ENCODE measurements at places on chromosomes 1 and 21.

GRCh38 chr1:230120921-230121381, 53.9 kb downstream of the GALNT2 start:
- peak; percentile 17 for DNase-seq

GRCh38 chr1:61362351-61362750, 280.0 kb downstream of the NFIA start:
- no peak for DNase-seq

GRCh38 chr21:17340081-17340480, 172.8 kb upstream of the CXADR start:
- DNase-seq: no peak

DNA sequence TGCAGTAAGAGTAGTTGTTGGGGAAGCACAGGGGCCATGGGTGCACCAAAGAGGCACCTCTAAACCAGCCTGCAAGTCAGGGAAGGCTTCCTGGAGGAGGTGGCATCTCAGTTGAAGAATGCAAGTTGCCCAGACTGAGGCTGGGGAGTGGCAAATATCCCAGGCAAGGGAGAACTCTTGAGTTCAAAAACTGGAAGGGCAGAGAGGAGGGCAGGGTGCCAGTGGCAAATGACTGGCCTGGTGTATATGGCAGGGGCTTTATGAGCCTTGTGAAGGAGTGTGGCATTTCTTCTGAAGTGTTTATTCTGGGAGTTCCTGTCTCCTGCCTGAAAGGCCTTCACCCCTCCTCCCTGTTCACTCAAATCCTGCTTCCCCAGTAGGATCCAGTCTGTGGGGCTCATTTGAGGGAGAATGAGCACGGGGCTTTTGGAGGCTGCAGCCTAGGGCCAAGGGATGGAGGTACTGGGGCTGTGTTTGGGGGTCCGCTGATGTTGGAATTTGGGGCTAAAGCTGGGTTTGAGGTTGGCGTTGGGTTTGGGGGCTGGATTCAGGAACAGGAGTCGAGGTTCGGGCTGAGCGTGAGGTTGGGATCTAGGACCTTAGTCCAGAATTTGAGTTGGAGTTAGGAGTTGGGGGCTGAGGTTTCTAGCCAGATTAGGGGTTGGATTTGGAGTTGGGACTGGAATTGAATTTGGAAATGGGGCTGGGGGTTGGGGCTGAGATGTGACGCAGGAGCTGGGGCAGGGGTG, at the start of gene TMEM125:
Gene TMEM125 (plus strand): TSS at position 357 of the 749 bp plus-strand sequence. CDS start 2,740 bp downstream, outside the sequence.
- no peak for DNase-seq

- no peak for DNase-seq
Observed at GRCh38 chr1:32901823-32902534, 790 bp upstream of the TMEM54 start.

DNA sequence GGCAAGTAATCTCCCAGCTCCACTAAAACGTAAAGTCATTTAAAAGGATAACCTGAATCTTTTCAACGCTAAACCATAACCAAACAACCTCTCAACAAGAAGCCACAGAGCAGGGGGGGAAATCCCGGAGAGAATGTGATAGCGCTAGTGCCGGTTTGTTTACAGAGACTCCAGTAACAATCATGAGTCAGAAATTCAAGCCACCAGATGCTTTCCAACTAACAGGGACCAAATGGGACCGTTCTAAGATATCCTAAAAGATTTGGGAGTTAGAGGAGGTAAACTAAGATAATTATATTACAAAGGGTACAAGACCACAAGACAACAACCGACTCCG, 825 bp downstream of the DCAF8 start:
- DNase-seq: no peak

DNA sequence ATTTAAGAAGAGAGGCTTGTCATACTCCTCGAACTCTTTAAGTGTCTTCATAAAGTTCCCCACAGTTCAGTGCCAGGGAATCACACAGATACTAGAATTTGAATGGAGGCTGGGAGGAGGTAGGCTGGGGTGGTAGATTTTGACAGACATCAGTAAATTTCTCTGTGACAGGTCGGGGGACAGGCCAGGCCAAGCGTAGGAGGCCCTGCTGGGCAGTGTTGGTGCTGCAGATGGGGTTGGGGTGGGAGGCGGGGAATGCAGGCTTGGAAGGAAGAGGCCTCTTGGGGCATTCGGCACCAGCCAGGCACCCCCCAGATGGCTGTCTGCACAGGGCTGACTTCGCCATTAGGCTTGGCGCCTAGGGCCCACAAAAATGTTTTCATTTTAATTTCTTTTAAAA, 84.0 kb downstream of the MAN1C1 start:
- no peak for DNase-seq

DNA sequence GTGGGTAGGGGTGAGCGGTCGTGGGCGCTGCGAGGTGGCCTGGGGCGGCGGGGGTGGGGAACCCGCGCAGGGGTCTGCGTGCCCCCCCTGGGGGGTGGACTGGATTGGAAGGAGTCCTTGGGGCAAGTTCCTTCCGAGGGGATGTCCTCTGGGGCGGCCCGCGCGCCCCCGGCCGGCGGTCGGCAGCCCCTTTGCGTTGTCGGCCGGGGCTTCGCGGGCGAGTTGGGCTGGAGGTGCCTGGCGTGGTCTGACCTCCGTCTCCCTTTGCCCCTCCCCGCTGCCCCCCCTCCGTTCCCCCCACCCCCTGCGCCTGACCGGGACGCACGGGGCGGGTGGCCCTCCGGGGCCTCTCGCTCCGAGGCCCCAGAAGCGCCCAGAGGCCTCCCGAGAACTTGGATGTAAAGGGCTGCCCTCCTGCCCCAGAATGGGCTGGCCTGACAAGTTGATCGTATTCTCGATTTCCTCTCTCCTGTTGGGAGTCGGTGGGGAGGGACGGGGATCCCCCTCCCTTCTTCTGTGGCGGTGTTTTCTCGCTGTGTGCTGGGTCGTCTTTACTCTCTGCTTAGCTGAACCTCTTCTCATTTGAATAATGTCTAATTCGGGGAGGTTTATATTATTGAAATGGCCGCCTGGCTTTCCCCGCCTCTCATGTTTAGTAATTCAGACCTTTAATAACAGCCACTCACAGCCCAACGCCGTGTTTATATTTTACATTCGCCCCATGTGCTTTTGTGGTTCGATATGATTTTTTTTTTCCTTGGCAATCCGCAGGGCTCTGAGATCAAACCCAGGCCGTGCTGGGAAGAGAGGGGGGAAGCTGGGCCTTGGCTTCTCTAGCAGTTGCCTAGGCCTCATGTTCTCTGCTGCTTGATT, 1.3 kb downstream of the POU2F1 start:
- peak; percentile 39 for DNase-seq

DNA sequence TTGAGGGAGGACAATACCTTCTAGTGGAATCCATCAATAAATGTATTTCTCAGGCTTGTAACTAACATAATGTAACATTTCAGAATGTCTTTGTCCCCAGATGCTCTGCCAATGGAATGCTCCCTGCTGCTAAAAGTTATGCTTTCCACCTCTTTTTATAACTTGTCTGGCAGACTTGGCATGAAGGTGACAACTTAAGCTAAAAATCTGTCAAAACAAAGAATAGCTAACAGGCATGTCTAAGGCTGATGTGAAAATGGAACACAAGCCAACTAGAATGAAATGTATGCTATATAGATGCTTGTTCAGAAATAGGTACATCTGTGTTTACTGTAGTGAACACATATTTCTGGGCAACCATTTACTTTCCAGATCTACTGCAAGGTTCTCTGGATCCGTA, 467.9 kb downstream of the MRPL39 start:
- DNase-seq: no peak

- DNase-seq: no peak
Observed at GRCh38 chr1:200367841-200368534, 41.8 kb downstream of the ZNF281 start.

- DNase-seq: no peak
Observed at GRCh38 chr1:112636597-112637253, 17.1 kb downstream of the CAPZA1 start.

- DNase-seq: no peak
Observed at GRCh38 chr1:219713981-219714381, 101.1 kb upstream of the ZC3H11B start.

DNA sequence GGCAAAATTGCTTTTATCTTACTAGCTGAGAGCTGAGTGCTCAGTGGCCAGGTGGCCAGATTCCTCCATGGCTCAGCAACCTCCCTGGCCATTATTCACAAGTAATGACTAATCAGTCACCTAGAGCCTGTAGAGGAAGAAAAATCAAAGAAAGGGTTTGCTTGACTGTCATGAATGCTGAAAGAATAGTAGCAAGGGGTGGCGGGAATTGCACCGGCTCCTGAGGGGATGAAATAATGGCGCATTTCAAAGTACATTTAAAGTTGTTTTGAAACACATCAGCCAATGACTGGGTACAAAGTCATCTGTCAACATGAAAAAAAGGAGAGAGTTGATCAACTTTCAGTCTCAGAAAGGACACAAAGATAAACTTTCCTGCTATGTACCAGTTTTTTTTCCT, 99.5 kb downstream of the OMA1 start:
- DNase-seq: no peak

DNA sequence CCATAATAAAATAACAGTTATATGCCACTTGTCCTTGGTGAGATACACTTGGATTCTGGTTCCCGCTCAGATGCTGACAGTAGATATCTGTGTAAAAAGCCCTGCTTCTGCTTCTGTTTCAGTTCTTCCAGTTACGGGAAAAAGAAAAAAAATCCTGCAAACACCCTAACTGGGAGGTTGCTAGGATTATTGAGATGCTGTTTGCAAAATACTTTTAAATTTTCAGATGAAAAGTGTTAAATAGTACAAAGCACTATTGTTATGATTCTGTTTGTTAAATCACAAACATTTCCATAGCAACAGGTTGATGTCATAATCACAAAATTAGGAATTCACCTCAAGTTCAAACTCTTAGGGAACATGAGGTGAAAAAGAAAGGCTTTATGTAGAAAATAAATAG, 232.3 kb downstream of the HMCN1 start:
- no peak for DNase-seq

- no peak for DNase-seq
Observed at GRCh38 chr1:56934430-56935060, 31.3 kb downstream of the C8B start.

DNA sequence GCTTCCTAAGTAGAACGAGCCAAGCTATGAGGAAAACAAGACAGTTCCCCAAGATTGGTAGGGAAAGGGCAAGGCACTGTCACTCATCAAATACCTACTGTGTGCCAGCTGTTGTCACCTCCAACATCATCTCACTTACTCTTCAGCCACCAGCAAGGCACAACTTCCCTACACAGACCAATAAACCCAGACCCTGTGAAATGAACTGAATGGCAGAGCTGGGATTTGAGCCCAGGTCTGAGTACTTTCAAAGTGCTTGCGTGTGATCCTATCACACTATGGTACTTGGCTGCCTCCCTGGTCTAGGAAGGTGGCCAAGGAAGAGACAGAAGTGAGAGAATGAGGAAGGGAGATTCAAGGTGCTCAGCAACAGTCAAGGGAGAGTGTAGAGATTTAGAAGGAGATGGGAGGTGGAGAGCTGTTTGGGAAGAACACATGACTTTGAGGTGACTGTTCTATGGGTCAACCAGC, 16.7 kb upstream of the TRIM63 start:
- no peak for DNase-seq

GRCh38 chr1:162835157-162835899, 25.6 kb downstream of the CCDC190 start:
- DNase-seq: no peak

GRCh38 chr1:19067912-19068638, 111.6 kb upstream of the IFFO2 start:
- no peak for DNase-seq

DNA sequence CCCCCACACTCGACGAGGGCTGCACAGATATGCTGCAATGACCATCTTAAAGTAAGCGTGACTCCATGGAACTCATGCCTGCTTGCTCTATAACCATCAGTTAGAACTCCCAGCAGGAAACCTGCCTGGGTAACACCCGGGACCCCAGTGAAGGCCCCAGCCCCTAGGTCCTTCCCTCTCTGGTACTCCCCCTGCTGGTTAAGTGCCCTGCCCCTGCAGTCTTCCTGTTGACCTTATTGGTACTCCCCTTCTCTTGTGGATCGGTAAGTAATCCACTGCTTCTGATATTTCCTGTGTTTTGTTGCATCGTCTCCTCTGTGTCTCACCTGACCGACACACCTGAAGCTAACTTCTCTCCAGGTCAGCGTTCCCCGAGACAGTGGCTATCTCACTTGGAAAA, 104.8 kb upstream of the COG2 start:
- DNase-seq: no peak

- no peak for DNase-seq
Observed at GRCh38 chr1:225774281-225775147, 3.1 kb upstream of the SRP9 start.

DNA sequence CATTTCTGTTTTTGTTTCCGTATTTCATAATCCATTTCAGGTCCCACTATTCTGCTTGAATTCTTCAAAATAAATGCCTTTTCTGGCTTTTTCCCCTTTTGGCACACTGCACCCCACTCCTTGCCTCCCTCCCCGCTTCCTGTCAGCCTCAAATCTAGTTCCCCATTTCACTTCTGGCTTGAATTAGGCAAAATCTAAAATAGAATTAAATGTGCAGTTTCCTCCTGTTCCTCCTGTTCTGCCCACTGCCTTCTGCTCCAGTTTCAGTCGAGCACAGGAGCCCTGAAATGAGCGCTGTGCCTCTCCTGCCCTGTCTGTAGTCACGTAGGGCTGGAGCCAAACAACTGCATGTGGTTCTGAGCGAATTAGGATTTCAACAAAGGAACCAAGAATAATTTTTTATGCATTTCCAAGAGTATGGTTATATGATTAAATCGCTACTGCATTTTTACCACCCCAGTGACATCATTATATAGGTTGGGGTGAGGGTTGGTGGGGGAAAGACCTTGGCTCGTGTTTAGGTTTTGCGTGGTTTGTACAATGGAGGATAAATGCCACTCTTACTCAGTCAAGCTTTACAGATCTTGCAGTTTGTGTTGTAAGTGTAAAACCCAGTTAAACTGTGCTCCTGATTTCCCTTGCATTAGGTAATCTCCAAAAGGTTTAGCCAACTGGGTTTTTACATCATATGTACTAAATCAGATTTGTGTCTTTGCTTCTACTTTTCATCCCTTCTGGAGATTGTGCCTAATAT, 114.9 kb downstream of the VPS13D start:
- DNase-seq: no peak

DNA sequence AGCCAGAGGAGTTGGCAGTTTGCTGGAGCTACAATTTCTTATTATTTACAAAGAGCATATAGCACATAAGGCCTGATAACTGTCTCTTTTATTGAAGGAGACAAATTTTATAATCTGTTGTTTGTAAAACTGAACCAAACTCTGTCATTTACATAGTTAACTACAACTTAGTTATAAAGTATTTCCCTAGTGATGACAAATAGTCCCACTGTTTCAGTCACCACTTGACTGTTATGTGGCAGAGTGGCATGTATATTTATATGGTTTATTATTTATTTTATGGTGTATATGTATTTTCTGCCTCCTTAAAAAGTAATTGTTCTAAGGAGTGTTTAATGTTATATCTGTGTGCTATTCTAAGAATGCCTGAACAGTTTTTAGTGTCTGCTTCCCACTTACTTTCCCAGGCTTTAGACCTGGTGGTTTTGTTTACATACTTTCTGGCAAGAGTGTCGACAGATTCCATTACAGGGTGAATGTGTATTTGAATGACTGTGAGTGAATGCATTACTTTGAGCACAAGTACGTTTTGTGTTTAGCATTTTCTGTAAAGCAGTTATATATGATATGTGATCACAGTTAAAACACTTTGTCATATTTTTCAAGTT, 10.0 kb downstream of the TSEN15 start:
- no peak for DNase-seq

GRCh38 chr1:40531381-40532061, at the start of gene ZNF684:
Gene ZNF684, plus strand, starts transcription at chr1:40531637. Its CDS starts 1,530 bp downstream, at chr1:40533167.
- peak; percentile 93 for DNase-seq

GRCh38 chr1:113872219-113872935, 865 bp upstream of the PTPN22 start:
- no peak for DNase-seq

All from SHP77 treated with DMSO at 0.1 percent for 48 hours (cell line).